ENCODE measurements at places on chromosomes 5 and 9. TPM values are rescaled to one million over a fixed set of nuclear protein-coding genes. Genes with fewer than 3 reads are reported as not detected.
A peak's percentile ranks its signal among the peaks of the same experiment; 100 is the strongest.

Gene SV2C
- total RNA-seq, result 1.8 TPM

Gene SPTAN1
- total RNA-seq, result 272 TPM

Gene SPATA31C2
- total RNA-seq, result not detected

Gene SPAAR
- total RNA-seq, result not detected

GRCh38 chr5:19690978-19691377, 297.0 kb downstream of the CDH18 start:
- H3K27ac ChIP-seq, result no peak overlapping the region
- H3K4me3 ChIP-seq, result no peak overlapping the region
- no peak for DNase-seq
- H3K4me1 ChIP-seq, result no peaks in the 10 kb centered on the region
- H3K36me3 ChIP-seq, result no peaks in the 10 kb centered on the region
- H3K27me3 ChIP-seq, result no peaks in the 10 kb centered on the region

DNA sequence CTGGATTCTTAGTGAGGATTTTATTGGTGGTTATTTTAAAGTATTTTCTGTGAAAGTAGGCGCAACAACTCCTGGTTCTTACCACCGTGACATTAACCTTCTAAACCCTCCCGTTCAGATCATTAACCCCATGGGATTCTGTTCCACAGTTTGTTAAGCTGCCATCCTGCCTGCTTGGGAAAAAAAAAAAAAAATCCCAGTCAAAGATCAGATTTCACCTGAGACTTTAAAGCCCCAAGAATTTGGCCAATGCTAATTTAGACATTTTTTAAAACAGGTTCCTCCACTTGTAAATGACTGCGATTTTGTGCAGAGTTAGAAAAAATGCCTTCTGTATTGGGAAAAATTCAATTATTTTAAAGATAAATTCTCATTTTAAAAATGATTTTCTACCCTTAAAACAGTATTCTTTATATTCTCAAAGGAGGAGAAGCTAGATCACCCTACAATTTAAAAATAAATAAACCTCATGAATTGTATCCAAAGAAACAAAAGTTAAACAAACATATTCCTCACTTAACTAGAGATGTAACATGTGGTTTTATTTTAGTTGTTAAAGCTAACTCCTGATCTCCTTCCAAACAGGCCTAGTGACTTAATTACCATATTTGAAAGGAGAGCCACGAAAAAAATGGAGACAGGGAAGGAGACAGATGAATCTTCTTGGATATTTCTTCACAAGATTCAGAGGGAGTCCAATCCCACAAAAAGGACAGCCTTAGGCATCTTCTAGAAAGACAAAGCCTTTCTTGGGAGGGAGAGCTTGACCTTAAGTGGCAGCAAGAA, 93.1 kb upstream of the IFNK start:
- peak; percentile 39 for DNase-seq
- H3K4me1 ChIP-seq, result peaks cover 41% of the 10 kb centered on the region
- H3K27ac ChIP-seq, result peak overlapping the region; percentile 77
- H3K4me3 ChIP-seq, result no peak overlapping the region
- no peaks in the 10 kb centered on the region for H3K36me3 ChIP-seq

DNA sequence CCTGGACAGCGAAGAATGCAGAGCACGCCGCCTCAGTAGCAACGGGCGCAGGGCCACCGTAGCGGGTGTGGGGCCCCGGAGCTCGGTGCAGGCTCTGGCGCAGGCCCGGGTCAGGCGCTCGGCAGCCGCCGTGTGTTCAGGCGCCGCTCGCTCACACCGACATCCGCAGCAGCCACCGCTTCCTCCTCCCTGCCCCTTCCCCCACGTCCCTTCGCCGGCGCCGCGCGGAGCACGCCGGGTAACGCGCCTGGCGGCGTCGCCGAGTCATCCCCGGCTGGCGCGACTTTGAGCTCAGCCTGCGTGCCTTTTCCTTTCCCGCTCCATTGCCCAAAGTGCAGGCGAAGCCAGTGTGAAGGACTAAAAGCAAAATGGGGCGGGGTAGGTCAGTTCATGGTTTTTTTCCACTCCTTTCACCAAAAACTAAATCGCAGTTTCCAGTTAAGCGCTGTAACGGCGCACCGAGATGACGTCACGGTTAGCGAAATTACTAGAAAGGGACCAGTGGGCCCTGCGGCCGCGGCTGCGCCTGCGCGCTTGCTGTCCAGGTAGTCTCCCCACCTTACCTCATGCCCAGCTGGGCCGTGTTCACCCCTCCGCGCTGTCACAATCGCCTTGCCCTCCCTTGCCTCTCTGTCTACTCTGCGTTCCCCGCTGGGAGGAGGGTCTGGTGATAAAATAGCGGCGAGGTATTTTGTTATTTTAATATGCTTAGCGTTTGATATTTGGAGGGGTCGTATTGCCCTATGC, at the start of gene UBQLN1:
Gene UBQLN1, minus strand, starts transcription at position 191 of the 747 bp plus-strand sequence. CDS start 279 bp downstream, outside the sequence.
- H3K36me3 ChIP-seq, result peaks cover 4% of the 10 kb centered on the region
- H3K4me3 ChIP-seq, result peak within 1 kb of the TSS; percentile 82
- no peaks in the 10 kb centered on the region for H3K27me3 ChIP-seq

DNA sequence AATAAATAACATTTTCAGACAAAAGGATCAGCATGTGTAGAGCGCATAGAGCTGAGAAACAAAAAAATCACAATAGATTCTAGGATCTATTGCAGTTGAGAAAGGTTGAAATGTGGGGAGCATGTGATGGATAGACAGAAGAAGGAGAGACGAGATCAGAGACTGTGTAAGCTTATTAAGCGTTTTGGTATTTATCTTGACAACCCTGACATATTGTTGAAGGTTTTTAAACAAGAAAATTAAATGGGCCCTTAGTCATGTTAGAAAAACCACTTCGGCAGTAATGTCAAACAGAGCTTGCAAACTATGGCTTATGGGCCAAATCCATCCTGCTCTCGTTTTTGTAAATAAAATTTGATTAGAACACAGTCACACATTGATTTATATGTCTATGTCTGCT, 200.5 kb upstream of the KLF4 start:
- H3K27ac ChIP-seq, result no peak overlapping the region
- no peaks in the 10 kb centered on the region for H3K27me3 ChIP-seq
- DNase-seq, result no peak
- no peaks in the 10 kb centered on the region for H3K36me3 ChIP-seq

Measured in stomach (tissue), 19 donors.